ENCODE measurements at places on chromosomes 12 and 14.

DNA sequence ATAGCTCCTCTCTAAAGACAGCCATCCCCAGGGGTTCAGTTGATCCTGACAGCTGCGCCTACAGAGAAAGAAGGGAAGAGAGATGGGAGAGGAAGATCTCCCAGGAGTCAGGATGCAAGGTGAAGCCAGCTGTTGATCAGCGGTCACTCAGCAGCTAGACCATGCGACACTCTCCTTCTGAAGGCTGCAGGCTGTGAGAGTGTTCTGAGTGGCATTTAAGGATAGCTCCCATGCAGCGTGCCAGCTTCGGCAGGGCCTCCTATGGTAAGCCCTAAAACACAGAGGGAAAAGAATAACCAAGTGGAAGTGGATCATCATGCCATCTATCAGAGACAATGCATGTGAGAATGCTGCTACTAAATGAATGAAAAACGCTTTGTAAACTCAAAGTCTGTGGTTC is 197.9 kb upstream of the NUDT4 start:
- DNase-seq: no peak

DNA sequence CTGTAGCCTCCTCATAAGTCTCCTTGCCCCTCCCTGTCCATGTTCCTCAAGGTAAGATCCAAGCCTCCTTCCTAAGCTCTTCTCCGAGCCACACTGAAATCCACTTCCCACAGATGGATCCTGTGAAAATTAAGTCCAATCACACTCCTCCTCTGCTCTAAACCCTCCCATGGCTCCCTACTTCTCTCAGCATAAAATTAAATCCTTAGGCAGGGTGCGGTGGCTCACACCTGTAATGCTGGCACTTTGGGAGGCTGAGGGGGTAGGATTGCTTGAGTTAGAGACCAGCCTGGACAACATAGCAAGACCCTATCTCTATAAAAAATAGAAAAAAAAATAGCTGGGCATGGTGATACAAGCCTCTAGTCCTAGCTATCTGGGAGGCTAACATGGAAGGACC is 2.3 kb downstream of the PHETA1 start:
- no peak for DNase-seq

GRCh38 chr12:91556909-91557308 is 374.3 kb upstream of the DCN start:
- no peak for DNase-seq

DNA sequence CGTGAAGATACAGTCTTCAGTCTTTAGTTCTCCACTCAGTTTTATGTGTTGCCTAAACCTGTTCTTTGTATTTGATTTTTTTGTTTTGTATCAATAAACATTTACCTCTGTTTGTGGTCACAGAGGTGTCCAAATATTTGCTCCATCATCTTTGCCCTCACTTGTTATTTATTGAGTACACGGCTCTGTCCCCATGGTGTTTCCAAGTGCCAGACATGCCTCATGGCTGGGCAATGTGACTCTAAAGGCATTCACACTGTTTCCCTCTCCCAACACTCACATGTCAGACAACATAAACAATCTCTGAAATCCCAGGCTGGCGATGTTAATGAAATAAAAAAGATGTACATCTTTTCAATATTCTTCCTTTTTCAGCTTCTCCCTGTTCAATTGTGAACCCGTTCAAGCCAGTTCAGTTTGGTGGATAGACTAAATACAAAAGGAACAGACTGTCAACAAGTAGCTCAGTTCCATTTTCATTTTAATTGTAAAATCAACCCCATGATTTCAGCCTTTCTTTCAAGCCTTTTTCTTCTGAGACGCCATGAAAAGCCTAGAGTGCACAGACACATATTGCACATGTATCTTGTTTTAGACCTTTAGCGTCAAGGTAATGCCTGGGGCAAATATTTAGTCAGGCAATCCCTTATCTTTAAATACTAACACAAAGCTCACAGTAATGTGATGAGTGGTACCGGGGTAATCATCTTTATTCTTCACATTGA is 680.7 kb downstream of the GALC start:
- DNase-seq: no peak

- DNase-seq: no peak
Observed at GRCh38 chr14:100111931-100112704, 46.9 kb downstream of the EVL start.

- DNase-seq: no peak
Observed at GRCh38 chr14:80354860-80355581, 143.7 kb upstream of the DIO2 start.

GRCh38 chr14:32417956-32418552 is 89.0 kb downstream of the AKAP6 start:
- DNase-seq: no peak

- no peak for DNase-seq
Observed at GRCh38 chr12:20599757-20600156, 95.4 kb upstream of the SLCO1C1 start.

DNA sequence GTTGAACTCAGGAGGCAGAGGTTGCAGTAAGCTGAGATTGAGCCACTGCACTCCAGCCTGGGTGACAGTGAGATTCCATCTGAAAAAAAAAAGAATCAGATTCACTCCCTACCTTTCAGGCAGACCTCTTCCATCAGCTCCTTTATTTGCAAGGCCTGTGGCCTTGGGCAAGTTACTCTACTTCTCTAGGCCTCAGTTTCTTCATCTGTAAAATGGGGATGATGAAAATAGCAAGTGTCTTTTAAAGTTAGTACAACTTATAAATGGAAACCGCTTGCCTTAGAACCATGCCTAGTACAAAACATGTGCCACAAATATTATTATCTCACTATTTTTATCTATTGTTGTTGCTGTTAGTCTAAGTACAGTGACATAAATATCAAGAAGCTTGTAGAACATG is 84.3 kb downstream of the STAB2 start:
- DNase-seq: no peak

- no peak for DNase-seq
Observed at GRCh38 chr14:29166507-29166906, 399.9 kb downstream of the FOXG1 start.

DNA sequence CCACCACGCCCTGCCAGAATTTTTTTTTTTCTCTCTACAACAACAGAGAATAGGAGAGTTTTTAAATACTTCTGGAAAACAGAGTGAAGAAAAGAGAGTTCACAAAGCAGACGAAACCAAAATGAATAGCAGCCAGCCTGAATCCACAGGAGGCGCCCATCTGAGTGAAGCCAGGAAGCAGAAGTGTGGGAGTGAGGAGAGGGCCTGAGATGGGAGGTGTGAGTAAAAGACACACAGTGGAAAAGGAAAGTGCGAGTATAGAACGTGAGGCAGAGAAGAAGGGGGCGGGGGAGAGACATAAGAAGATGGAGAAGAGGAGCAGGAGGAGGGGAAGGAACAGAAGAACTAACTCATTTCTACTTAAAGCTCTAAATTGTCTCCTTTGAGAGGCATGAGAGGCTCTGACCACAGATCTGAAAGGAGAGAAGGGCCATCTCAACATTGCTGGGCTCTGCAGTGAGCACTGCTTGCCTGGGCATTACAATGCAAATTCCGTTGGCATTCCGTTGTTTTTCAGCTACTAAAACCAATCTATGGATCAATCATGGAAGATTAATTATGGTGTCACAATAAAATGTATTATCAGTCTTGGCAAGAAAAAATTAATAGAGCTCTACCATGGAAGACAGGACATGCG is 140.1 kb upstream of the CPSF6 start:
- no peak for DNase-seq

GRCh38 chr12:64916411-64917261 is 92.2 kb downstream of the TBC1D30 start:
- no peak for DNase-seq

DNA sequence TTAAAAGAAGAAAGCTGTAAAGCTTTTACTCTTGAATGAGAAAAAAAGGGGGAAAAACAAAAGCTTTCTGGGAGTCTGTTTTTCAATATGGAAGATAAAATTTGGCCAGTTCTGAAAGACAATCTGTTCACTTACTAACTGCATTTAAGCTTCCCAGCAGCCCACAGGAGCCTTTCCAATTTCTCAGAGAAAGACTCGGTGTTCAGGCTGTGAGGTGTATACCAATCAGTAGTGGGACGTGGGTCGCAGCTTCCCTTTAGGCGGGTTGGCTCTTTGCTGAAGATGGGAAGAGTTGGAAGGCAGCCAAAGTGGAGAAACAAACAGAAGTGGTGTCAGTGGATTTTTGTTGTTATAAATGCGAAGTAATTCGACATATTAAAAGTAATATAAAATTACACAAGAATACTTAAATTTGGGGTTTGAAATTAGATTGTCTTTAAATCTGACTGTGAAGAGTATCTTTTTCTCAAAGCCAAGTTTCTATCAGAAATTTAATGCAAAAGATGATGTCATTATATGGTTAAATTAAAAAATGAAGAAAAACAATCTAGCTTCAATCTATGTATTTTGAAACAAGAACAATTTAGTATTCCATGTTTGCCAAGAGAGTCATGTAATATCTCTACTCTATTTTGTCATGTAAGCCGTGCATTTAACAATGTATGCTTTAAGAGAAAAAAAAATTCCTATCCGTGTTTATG is 590.2 kb upstream of the ATXN7L3B start:
- no peak for DNase-seq

DNA sequence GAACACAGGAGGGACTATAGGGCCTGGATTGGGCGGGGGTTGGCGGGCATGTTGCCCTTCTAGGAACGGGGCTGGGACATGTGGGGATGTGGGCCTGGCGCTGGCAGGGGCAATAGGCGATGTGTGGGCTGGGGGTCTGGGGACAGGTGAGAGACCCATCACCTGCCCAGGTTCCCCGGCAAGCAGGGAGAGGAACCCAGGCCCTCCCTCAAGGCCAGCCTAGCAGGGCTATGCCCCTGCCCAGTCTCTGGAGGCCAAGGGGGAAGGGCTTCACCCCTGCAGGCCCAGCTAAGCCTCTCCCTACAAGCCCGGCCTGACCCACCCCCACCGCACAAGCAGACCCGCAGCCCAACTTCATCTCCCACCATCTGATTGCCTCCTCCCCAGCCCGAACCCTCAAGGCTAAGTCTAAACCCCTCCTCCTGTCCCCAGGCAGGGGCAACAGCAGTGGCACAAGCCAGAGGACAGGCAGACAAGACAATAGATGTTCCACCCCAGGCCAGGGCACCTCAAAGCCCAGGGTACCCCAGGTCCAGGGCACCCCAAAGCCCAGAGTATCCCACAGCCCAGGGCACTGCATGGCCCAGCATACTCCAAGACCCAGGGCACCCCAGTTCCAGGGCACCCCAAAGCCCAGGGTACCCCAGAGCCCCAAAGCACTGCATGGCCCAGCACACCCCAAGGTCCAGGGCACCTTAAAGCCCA is 6.5 kb downstream of the JAG2 start:
- DNase-seq: no peak

- DNase-seq: no peak
Observed at GRCh38 chr14:87898301-87898700, 94.7 kb downstream of the GALC start.

DNA sequence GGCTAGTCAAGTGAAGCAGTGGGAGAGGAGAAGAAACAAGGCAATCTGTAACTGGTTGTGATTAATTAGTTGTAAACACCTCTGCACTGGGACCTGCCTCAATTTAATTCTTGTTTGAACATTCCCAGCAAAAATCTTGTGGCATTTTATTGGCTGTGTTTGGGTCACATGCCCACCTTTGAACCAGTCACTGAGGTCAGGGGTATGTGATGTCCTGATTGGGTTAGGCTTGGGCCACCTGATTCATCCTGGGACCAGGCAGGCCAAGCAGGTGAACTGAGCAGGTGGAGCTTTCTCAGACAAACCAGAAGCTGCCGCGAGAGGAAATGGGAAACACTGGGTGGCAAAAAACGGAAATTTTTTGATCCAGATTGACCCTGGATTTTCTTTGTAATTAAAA is 72.5 kb downstream of the NEDD1 start:
- DNase-seq: no peak

GRCh38 chr12:93541578-93542225 is 30.8 kb upstream of the SOCS2 start:
- DNase-seq: no peak

DNA sequence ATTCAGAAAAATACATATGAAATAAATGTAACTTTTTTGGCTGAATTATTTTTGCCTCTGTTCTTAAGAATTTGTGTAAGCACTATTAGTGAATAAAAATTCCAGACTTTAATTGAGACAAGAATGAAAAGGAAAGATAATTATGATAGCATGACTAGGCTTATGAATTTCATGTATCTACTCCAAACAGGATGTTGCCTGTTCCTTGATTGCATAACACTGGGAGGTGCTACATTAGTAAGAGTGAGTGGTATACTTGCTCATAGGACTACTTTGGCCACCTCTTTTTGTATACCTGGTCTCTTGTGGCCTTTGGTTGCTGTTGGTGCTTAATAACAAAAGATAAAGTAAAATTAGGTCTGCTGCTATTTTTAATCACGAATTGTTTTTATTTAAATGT is 112.8 kb downstream of the NAV3 start:
- no peak for DNase-seq

DNA sequence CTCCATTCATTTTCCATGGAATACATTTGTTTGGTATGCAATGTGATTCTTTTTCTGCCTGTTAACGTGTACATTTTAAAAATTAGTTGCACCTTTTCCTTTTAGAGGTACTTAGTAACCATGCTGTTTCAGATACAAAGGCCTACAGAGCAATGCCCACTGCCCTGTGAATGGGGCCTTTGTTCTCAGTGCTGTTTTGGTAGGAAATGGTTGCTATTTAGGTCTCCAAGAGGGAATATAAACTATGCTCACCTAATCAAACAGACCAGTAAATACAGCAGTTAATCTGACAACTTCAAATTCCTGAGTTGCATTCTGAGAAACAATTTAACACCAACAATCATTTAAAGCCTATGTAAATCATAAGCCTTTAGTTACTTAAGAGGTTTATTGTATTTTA is 188.7 kb downstream of the BCAT1 start:
- DNase-seq: no peak

- no peak for DNase-seq
Observed at GRCh38 chr12:70049596-70050360, 193.5 kb upstream of the CNOT2 start.

GRCh38 chr12:49503674-49504180 is 35.1 kb upstream of the KCNH3 start:
- no peak for DNase-seq

DNA sequence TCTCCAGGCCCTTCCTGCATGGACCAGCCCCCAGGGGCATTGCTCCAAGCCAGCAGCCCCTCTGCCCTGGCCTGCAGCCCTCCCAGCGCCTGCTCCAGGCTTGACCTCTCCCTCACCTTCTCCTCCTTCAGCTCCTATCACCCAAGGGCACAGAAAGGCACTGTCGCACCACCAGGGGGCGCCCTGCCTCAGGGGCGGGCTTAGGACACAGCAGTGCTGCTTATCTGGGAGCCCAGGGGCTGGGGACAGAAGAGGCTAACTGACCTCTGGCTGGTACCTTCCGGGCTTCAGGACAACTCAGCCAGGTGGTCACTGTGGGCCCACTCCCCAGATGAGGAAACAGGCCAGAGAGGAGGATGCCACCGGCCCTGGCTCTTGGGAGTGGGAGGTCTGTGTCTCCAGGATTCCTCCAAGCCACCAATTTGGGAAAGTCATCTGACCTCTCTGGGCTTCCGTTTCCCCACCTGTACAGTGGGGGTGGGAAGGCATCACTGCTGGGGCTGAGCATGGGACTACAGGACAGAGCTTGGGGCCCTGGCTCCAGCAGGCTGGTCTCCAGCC is 25.3 kb upstream of the GPR132 start:
- DNase-seq: peak; percentile 92

All from CD8-positive, alpha-beta T cell (primary cell).